ENCODE measurements at places on chromosomes 12 and 14.

- DNase-seq: no peak
Observed at GRCh38 chr12:54977857-54978256, 6.7 kb downstream of the TESPA1 start.

GRCh38 chr12:53659571-53659981 lies 16.3 kb downstream of the ATP5MC2 start:
- DNase-seq: no peak

DNA sequence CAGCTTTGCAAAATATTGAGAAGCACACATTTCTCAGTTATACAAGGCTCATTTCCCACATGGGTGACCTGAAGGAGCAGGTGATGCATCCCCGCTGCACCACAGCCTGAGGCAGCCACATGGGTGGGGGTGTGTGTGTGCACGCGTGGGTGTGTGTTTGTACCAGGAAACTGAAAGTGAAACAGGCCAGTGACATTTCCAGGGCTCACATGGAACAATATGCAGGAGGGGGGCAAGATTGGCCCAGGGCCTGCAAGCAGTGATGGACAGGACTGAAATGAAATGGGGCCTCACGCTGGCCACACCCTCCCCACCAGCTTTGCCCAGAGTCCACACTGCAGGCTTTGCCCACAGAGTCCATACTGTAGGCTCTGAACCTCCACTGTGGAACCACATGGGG lies 154.2 kb upstream of the PARP11 start:
- DNase-seq: no peak

DNA sequence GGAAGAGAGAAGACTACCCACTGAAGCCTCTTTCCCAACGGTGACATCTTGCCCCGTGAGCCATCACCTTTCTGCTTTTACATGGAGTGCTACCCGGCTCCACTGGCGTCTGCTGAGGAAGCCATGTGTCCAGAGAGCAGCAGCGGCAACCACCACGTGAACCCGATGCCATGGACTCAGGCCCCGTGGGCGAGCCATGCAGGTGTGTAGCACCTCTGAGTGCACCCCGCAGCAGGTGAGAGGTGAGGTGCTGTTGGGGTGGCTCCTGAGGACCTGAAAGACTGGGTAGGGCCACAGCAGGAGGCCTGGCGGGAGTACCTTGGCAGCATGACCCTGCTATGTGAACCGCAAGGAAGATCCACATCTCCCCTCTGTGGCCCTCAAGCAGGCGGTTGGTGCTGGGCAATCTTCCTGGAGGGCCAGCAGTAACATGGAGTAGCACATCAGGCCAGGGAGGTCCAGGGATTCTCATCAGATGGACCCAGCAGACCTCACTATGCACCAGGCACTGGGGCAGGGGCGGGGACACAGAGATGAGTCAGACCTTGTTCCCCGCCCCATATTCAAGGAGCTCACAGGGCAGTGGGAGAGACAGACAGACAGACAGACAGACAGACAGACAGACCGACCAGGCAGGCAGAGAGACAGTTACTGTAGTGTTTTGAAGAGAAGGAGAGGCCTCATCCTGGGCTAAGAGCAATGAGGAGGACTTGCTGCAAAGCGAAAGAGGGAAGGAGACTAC lies 129.6 kb downstream of the PAPOLA start:
- no peak for DNase-seq

DNA sequence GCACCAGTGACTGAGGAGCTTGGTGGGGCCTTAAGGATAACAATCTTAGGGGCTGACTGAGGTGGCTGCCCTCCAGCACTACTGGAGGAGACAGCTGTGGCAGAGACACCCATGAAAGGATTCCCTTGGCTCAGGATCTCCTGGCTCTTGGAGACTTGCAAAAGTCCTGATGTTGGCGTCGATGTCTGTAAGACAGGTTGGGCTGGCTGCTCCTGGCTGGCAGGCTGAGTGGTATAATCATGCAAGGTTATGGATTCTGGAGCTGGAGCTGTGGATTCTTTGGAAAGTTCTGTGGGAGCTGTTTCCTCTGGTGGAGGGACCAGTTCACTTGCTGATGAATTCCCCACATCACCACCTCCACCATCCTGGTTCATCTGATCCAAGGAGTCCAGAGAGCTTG lies 24.8 kb downstream of the CHD8 start:
- DNase-seq: no peak

Measured in GM12891 (cell line).